CD4-positive, alpha-beta T cell treated with Interleukin-15 for 4 hours (primary cell): ENCODE measurements at places on chromosomes 1 and 21.
A peak's percentile ranks its signal among the peaks of the same experiment; 100 is the strongest.

DNA sequence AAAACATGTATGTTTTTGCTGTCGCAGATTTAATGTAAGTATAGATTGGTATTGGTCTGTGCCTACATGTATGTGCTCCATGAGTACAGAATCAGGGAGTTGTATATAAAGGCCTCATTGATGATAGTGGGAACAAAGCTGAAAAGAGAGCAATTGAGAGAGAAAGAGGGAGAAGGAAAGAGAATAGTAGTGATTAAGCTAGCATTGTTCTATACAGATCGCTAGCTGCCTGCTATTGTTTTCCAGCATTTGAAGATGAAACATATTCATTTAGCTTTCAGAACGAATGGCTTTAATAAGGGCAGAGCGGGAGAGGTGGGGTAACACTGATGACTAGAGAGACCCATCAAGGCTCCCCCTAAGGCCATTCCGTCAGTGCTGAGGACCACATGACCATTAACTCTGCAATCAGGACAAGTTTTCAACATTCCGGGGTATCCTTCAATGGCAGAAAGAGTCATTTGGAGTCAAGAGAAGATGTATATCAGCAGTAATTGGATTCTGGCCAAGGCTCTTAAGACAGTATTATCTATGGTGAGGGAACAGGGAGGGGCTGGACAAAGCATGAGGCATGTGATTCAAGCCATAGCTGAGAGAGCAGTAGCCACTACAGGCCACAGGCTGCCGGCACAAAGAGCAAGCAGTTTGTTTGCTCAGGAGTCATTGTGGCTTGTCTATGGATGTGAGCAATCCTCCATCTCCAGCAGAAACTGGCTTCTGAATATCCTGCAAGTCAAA lies 176.5 kb downstream of the PBX1 start:
- no peak for DNase-seq

GRCh38 chr1:156420205-156421061 lies 51.4 kb downstream of the RHBG start:
- DNase-seq: peak; percentile 44

GRCh38 chr1:63326106-63326472 lies 3.7 kb downstream of the FOXD3 start:
- no peak for DNase-seq

DNA sequence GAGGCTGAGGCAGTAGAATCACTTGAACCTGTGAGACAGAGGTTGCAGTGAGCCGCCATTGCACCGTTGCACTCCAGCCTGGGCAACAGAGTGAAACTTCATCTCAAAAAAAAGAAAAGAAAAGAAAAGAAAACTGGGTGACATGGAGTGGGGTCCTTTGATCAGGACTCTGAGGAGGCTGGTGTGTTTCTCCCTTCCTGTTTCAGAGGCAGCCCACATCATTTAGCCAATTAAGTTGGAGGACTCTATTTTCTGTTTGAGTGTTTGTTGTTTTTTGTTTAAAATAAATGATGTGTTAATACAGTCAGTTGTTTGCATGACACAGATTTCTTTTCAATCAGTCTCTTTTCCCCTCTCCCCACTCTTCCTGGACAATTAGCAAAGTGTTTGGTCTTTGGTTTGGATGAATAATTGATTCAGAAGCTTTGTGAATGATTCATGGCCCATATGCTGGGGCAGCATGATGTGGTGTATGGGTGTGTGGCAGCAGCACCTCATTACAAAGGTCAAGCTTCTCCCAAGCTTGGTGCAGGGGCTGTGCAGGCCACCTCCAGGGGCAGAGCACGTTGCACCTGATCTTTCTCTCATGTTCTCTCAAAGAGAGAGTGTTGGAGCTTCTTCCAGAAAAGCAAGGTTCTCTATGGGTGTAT lies 48.8 kb downstream of the CACNA1E start:
- no peak for DNase-seq

GRCh38 chr1:28981210-28981609 lies 66.8 kb downstream of the EPB41 start:
- DNase-seq: no peak

DNA sequence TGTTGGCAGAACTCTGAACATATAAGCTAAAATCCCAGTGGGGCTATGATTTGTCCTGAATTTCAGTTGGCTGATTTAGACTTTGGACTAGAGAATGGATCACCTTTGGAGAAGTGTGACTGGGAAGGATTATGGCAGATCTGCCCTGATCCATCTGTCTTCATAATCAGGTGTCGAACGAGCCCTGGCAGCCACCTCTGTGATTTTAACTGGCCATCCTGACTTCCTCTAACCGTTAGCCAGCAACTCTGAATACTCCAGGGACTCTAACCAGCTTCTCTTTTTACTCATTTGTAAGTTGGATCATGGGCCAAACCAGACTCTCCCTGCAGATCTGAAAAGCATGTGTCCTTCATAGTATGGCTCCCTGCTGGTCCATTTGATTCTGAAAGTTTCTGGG lies 32.0 kb downstream of the ACTN2 start:
- DNase-seq: no peak

GRCh38 chr1:48266576-48266975 lies 44.1 kb downstream of the SLC5A9 start:
- no peak for DNase-seq

- DNase-seq: no peak
Observed at GRCh38 chr1:37391211-37392011, 83.0 kb upstream of the ZC3H12A start.

GRCh38 chr1:189158155-189158554 lies 1319.5 kb downstream of the BRINP3 start:
- no peak for DNase-seq

DNA sequence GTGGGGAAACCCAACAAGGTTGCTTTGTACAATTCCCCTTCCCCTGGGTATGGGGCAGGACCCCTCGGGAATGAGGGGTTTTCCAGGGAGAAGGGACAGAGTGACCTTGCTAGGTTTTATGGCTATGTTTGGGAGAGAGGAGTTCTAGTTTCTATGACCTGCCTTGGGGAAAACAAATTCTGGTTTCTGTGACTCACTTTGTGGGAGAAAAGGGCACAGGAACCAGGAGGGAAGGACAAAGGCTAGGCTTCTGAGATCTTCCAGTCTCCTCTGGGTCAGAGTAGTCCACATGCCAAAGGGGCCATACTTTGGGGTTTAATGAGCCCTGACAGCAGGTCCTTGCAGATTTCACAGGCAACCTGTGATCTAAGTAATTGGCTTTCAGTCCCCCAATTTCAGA lies 5.5 kb upstream of the PTGER3 start:
- no peak for DNase-seq

DNA sequence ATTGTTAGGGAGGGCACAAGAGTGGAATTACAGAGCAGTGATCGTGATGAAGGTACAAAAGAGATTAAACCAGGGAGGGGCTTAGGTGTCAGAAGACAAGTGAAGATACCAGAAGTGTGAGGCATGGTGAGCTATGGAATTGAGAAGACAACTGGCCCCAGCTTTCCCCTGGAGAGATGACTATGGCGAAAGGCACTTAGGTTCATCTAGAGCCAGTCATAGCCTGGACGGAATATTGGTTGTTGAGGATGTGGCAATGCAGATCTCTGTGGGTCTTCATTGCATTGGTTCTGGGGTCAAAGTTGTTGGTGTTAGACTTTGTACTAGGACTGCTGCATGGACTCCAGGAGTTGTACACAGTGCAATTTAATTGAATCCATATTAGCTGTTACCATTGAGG lies 115.7 kb downstream of the FASLG start:
- DNase-seq: no peak

GRCh38 chr21:27639286-27639685 lies 672.4 kb upstream of the ADAMTS5 start:
- no peak for DNase-seq

DNA sequence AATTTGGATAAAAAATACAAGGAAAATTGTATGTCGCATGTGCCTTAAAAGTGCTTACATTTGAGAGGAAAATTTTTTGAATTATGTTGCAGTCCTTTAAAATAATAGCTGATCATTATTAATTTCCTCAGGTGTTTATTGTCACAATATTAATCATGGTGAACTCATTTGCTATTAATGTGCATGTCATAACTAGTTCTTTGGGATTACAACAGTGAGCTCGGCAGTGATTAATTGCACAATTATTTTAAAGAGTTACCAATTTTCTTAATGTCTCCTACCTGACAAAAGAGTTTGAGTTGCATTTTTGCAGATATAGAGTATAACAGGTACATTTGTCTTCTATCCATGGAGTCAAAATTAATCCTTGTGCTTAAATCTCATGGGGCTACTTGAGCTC lies 854.3 kb downstream of the BRINP3 start:
- no peak for DNase-seq

DNA sequence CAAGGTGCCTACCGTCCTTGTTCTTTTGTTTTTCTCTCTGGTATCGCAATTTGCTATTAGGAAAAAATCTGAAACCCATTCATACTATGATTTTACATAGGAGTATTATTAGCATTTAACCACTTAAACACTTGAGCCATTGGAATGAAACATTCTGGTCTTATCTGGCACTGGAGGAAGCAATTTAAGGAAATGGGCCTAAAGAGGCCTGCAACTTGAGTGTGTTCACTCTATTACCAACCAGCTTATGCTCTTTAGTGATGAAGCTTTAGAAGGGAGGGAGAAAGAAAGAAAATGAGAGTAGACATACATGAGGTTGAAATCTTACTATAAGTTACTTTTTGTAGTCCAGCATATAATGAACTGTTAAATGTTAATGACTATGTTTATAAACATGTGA lies 5.7 kb downstream of the GJA5 start:
- DNase-seq: no peak

- DNase-seq: no peak
Observed at GRCh38 chr1:29105822-29106221, 17.9 kb downstream of the TMEM200B start.

GRCh38 chr1:173937062-173937461 lies 19.9 kb upstream of the SERPINC1 start:
- DNase-seq: no peak

DNA sequence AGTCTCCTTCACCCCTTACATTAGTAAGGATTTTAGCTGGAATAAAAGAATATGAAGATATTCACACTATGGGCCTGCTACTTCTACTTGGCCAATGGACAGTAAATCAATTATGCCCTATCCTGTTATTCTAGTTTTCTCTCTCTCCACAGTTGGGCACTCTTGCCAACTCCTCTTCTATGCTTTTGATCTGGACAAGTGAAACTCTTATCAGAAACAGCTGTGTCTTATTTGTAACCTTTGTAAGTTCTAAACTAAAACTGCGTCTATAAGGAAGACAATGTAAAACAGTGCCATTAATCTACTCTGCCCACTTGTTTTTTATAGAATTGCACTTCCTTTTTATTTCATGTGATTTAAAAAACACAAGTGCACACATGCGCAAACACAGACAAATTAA lies 244.0 kb upstream of the DMRTA2 start:
- no peak for DNase-seq

- DNase-seq: no peak
Observed at GRCh38 chr1:241413386-241413785, 56.4 kb upstream of the RGS7 start.

GRCh38 chr21:41779659-41780058 lies 12.8 kb upstream of the RIPK4 start:
- DNase-seq: no peak

- DNase-seq: peak; percentile 26
Observed at GRCh38 chr1:203172184-203173010, 3.2 kb downstream of the MYBPH start.

- no peak for DNase-seq
Observed at GRCh38 chr1:29653034-29653810, 416.9 kb downstream of the PTPRU start.

- DNase-seq: no peak
Observed at GRCh38 chr1:31000301-31000700, 65.2 kb downstream of the PUM1 start.

GRCh38 chr21:25283720-25284119 lies 323.6 kb downstream of the MRPL39 start:
- DNase-seq: peak; percentile 12

DNA sequence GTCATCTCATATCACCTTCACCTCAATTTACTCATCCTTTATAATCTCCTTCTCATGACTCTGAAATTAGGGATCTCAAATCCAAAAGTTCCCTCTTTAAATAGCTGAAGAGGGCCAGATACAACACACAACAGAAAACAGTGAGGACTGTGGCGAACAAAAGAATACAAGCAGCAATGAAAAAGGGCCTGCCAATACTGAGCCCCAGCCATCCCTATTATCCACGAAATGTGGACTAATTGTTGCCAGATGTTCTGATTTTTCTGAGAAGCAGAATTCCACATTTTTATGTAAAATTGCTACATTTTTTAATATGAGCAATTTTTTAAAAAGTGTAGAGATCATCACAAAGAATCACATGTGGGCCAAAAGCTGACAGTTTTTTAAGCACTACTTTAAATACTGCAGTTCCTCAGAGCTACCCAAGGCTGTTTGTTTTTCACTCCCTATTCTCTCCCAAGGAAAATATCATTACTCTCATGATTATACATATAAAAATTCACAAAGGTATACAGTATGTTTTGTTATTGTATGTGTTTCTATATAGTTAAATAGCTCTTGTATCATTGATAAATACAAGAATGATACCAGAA lies 90.0 kb downstream of the ASH1L start:
- DNase-seq: no peak

DNA sequence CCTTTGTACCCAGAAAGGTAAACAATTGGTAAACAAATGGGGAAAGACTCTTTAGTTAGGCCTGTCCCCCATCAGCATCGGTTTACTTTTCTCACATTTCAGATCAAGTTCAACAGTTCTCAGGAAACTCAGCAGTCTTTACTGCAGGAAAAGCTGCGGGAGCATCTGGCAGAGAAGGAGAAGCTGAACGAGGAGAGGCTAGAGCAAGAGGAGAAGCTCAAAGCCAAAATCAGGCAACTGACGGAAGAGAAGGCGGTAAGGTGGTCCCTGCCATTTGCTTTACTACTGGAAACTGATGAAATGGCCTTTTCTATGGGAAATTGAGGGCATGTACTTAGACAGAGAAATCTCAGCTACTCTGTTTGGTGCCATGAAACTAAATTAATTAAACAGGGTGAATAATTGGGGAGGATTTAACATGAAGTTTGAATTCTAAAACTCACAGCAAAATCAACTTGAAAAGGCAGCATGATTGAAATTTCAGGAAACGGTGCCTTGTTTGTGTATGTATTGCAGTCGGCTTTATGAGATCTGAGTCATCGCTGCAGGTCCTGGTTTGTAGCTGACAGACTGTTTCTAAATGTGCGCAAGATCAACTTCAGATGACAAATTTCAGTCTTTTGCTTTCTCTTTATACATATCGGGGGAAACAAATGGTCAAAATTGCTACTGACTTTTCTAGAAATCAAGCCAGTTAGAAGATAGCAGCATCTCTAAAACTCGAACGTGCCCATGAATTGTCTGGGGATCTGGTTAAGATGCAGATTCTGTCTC lies 67.9 kb upstream of the EFHD2 start:
- DNase-seq: peak; percentile 48

DNA sequence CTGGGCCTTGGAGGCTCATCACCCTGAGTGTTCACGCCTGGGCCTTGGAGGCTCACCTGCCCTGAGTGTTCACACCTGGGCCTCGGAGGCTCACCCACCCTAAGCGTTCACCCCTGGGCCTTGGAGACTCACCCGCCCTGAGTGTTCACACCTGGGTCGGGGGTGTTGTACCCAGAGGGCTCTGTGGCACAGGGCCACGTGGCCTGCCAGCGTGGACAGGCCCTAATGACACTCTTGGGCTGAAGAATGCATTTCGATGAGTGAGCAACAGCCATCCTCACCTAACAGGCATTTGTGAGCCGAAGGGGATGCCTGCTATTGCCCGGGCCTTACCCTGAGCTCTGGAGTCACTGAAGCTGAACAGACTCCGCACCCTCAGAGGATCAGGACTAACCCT lies 17.5 kb downstream of the SLC19A1 start:
- no peak for DNase-seq

- DNase-seq: no peak
Observed at GRCh38 chr1:184504040-184504954, 117.5 kb downstream of the C1orf21 start.

- DNase-seq: no peak
Observed at GRCh38 chr21:45440736-45441350, 35.9 kb downstream of the COL18A1 start.

- DNase-seq: no peak
Observed at GRCh38 chr1:35810096-35810881, 2.5 kb downstream of the AGO4 start.
